ENCODE measurements at places on chromosomes 3 and 15.

DNA sequence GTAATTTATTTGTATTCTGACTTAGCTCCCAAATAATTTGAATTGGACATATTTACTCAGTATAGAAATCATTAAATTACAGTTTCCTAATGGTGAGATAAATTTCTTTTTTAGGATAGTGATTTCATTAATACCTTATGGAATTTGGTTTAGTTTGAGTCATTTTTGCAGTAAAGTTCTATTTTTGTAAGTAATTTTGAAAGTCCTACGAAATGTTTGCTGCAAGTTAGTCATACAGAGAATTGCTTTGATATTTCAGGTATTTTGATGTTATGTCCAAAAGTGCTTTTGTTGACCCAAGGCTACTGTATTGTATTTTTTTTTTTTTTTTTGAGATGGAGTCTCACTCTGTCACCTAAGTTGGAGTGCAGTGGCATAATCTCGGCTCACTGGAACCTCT is 41.7 kb downstream of the TCF12 start:
- no peak for DNase-seq

DNA sequence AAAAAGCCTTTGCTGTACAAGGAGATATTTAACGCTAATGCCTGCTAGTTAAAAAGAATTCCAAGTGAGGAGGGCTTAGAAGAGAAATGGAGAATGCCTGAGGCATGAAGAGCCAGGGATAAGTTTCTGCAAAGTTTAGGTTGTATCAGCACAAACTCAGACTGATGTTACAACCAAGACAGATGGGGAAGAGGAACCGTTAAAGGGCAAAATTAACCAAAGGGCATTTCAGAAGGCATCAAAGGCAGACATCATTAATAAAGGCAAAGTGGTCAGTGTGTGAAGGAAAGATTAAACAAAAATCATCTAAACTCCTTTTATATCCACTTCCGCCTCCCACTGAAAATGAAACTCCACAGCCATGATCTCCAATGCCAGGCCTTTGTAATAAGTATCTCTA is 7.0 kb downstream of the MYO5A start:
- DNase-seq, result no peak

DNA sequence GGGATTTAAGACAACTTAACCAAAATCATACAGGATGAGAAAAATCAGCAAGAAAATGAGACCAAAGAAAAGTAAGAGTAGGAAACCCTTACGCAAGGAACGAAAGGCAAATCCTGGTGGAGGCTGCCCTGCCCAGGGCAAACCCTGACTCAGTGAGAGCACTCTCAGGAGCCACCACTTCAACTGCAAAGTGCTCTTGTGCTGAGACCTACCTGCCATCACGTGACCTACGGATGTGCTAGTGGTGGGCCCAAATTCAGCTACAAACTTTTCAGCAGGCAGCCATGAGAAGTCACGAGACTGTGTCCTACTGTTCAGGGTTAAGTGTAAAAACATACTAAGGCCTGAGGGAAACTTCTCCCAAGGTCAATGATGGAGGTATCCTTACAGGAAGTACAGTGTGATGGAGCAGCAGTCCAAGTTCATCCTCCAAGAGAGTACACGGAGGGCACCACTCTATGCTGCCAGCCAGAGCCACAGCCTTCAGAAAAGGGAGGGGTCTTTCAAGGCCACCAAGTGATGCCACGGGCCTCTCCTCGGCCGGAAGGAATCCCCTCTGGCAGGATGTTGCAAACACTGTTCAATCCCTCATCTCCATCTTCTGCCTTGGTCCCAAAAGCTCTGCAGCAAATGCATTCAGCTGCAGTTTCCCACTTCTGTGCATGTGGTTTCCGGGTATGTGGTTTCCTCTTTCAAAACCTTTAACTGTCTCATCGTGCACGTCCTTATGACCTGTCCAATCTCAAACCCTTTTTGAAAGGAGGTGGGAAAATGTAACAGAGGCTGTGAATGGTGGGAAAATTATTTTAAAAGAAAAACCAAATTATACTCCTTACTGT is 9.5 kb downstream of the CHSY1 start:
- no peak for DNase-seq

GRCh38 chr15:89671687-89672086 is 7.5 kb downstream of the PLIN1 start:
- no peak for DNase-seq

DNA sequence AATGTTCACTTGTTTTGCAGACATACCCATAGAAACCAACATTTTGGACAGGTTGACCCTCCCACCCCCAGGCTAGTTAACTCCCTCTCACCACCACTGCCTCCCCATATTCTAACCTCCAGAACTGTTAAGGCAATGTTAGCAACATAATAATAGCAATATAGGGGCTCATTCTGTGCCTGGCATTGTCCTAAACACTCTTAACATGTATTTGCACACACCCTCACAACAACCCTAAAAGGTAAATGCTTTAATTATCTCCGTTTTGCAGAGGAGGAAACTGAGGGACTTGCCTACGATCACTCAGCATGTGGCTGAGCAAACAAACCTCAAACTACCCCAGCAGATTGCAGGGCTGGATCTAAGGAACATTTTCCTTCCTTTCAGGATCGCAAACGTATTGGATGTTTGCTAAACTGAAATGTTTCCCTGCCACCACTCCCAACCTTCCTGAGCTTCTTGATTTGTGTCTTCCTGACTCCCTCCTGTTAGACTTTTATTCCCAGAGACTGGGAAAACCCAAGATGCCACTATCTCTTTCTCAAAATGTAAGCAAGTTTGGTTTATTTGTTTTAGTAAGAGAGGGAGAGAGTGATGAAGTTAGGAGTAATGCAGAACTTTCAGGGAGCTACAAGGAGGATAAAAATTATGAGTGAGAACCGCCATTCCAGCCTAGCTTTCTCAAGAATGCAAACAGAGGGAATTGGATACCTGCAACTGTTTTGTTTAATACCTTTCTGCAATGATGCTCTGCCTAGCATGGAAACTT is 1.3 kb downstream of the SCG5 start:
- no peak for DNase-seq

DNA sequence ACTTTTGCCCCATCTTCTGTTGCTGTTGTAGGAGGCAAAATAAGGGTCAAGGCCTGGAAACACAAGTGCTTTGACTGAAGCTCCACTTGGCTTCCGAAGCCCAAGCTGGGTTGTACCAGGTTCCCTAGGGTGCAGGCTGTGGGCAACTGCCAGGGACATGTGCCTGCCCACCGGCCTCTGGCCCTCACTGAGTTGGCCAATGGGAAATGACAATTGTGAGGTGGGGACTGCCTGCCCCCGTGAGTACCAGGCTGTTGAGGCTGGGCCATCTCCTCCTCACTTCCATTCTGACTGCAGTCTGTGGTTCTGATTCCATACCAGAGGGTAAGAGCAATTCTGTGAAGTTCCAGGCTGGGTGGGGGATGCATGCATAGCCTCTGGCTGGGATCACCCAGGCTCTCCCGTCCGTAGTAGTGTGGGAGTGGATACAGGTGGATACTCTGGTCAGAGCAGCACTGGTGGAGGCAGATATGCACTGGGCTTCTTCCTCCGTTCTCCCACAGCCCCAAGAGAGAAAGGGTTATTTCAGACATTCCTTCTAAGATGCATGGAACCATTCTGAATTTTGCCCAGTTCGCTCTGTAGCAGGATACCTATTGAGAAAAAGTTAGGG is at the start of gene ADIPOQ:
Gene ADIPOQ, plus strand, starts transcription at position 285 of the 613 bp plus-strand sequence. CDS start 10,349 bp downstream, outside the sequence.
- DNase-seq, result no peak

DNA sequence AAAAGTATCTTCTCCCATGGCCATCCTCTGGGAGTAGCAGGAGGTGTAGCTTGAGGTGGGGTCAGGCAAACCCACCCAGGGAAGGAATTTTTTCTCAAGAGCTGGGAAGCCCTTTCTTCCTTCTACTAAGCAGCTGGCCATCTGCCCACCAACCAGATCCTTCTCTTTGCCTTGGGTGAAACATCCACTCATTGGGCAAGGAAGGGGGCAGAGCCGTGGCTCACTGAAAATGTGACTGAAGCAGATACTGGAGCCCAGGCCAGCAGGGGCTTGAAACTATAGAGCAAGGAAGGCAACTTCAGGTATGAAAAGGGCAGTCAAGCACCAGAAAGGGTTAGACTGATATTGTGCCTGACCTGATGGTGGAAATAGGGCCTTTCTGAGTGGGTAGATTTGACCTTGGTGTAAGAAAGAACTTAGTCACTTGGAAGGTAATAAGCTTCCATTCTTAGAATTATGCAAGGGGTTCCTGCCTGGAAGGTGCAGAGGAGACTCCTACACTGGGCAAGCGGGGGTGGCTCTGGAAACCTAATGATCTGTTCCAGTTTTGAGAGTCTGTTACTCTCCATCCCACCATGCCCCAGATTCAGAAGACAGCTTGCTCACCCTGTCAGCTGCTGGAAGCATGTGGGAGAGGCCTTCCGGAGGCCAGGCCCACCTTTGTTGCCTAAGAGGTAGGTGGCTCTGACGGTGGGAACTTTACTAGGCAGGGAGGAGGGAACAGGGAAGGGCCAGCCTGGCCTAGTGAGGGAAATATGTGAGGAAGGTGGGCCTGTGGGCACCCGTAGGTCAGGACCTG is 22.0 kb upstream of the PLA2G4E start:
- DNase-seq, result no peak

- DNase-seq, result no peak
Observed at GRCh38 chr3:197256836-197257444, 41.5 kb downstream of the DLG1 start.

DNA sequence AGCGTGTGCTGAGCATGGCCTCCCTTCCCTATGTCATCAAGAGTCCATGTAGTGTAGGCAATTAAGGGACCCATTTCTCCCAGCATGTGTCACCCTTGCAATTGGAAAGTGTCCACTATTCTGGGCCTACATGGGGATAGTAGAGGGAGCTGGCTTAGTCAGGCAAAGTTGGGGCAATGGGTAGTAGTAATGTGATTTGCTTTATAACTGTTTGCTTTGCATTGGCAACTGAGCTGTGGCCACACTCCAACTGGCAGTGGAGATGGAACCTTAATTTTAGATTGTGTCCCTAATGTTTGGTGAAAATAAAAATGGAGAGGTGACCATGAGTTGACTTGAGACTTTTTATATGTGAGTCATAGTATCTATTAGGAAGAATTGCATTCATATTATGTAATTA is 97.7 kb upstream of the SAMMSON start:
- DNase-seq, result no peak

DNA sequence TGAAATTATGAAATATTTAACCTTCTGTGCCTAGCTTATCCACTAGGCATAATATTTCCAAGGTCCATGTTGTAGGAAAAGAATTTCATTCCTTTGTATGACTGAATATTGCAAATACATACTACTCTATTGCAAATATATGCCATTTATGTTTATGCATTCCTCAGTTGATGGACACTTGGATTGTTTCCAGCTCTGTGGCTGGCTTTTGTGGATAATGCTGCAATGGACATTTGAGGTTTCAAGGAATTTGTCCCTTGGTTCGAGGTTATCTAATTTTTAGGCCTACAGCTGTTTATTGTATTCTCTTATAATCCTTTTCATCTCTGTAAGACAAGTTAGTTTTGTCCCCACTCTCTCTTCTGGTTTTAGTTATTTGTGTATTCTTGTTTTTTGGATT is 7.7 kb upstream of the AADACL2 start:
- DNase-seq, result no peak

DNA sequence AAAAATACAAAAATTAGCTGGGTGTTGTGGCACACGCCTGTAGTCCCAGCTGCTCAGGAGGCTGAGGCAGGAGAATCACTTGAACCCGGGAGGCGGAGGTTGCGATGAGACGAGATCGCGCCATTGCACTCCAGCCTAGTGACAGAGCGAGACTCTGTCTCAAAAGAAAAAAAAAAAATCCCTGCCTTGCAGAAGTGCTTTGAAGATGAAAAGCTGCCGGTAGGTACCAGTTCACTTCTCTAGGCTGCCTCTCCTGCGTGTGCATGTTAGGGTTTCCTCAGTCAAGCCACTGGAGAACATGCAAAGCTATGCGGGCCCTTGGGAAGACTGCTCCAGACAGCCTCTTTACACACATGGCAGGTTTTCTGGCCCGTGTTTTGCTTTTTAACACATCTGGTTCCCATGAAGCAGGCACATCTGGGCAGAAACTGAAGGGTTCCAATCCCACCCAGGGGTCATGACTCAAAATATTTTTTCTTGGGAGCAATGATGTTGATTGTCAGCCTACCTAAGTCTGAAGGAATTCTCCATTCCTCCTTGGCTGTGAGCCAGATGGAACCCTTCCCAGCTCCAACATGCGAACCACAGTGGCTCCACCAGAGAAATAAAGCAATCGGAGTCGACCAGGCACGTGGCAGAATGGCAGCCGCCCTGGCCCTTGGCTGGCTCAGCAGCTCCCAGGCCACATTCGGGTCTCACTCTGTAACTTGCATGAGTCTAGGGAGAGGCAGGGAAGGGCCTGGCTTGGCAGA is 29.6 kb downstream of the MGLL start:
- DNase-seq, result no peak

DNA sequence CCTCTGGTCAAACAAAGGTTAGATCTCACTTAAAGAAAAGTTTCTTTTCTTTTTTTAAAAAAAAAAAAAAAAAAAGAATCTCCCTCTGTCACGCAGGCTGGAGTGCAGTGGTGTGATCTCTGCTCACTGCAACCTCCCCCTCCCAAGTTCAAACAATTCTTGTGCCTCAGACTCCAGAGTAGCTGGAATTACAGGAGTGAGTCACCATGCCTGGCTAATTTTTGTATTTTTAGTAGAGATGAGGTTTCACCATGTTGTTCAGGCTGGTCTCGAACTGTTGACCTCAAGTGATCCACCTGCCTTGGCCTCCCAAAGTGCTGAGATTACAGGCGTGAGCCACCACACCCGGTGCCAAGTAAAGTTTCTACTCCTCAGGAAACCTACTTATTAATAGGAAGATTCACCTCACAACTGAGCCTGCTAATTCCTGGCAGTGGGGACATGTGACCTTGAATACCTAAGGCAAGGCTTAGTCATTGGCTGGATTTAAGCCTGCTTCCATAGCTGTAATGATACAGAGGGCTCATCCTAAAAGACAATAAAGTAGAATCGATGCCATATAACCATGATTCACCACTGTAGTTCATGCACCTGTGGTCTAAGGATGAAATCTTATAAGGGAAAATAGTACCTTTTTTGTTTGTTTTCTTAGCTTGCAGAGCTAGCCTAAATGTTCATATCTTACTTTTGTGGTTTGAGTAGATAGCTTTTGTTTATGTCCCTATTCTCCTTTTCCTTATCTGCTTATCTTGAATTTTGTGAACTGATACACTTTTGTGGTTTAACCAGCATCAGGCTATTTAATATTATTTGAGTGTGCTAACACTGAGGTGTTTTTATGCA is 24.8 kb upstream of the RBMS3 start:
- no peak for DNase-seq

DNA sequence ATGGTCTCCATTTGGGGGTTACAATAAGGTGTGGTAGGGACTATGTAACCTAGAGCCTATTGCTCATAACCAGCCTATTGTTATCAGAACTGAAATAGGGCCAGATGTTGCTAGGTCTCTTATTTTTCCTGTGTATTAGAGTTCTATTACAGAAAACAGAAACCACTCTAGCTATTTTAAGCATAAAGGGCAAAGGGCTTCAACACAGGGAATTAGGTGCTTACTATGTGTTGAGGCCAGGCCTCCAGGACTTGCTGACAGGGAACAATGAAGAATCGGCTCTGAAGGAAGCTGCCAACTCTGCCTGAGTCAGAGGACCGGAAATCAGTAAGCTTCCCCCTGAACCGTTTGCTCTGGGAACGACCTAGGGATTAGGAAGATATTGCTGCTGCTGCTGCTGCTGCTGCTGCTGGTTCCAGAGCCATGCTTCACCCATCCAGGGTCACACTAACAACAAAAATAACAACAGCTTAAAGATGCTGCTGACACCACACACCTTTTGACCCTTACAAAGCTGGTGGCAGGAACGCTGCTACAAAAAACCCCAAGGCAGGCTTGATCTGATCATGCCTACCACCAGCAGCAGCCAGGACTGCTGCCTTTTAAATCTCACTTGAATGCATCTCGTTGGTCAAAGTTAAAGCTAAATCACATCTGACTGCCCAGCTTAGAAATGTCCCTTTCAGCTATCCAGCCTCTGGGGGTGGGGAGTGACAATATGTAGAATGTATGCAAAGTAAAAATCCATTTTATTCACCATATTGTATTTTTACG is 276.9 kb upstream of the IL12A start:
- no peak for DNase-seq

All from esophagus squamous epithelium (tissue), 5 donors.